ENCODE measurements at places on chromosomes 16 and 17.

GRCh38 chr16:67562526-67562917 lies at the start of gene CTCF:
Gene CTCF (plus strand): TSS chr16:67562526. CDS start chr16:67610833, 48,307 bp downstream.
- peak; percentile 85 for DNase-seq

DNA sequence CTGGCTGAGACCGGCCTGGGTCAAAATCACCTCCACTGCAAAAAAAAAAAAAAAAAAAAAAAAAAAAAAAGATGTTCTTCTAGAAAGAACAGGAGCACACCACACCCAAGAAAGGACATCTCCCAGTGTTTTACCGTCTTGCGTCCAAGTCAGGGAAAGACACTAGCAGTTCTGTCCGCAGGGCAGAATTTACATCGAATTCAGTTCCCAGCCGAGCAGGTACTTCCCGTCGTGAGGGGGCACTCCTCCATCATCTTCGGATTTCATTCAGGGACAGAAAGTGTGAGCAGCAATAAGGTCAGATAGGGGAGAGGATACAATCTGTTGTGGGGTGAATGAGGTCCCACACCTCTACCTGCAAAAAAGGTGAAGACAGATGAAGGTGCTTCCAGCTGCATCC lies 574.7 kb downstream of the KCNJ18 start:
- no peak for DNase-seq

- DNase-seq, result no peak
Measured at GRCh38 chr16:28910086-28911031, 14.7 kb downstream of the RABEP2 start.

DNA sequence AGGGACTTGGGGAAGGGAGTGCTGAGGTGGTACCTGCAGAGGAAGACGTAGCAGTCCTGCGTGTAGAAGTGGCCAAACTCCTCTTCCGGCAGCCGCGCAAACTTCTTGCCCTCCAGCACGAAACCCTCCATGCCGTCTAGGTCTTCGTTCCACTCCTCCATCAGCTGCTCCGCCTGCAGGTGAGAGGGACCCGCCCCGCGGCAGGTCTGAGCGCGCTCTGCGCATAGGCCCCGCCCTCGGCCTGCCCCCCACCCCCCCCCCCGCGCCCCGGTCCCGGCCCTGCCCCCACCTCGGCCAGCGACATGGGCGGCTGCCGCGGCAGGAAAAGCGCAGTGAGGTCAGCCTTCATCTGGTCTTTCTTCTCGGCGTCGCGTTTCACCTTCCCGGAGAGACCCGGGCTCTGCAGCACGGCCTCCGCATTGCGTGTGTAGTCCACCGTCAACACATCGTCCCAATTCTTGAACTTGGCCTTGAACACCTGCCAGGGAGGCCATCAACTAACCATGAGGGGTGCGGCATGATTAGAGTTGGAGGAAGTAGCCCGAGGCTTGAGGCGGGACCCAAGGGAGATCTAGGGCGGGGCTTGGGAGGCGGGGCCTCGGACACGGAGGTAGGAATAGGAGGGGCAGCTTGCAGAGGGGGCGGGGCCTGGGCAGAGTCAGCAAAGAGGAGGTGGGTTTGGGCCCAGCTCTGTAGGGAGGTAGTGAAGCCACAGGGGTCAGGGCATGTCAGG lies 11.5 kb downstream of the FLII start:
- DNase-seq, result peak; percentile 33

DNA sequence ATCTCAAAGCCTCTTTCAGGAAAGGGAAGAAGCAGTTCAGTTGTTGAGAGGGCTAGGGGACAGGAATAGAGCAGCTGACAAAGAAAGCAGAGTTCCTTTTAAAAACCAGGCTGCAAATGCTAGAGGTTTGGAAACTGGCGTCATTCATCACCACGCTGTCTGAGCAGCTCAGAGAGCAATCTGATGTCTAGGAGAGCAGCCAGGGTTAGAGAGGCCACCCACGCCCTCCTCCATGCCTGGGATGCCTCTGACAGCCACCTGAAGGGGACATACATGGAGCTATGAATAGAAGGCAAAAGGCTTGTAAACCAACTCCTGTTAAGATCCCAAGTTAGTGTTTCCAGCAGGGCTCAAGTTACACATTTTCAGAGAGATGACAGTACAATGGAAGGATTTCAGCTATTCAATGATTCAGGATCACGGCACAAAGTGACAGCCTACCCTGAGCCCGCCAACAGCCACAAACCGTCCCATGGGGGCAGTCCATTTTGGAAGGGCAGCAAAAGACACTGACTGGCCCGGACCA lies 12.4 kb downstream of the RAB5C start:
- peak; percentile 87 for DNase-seq

DNA sequence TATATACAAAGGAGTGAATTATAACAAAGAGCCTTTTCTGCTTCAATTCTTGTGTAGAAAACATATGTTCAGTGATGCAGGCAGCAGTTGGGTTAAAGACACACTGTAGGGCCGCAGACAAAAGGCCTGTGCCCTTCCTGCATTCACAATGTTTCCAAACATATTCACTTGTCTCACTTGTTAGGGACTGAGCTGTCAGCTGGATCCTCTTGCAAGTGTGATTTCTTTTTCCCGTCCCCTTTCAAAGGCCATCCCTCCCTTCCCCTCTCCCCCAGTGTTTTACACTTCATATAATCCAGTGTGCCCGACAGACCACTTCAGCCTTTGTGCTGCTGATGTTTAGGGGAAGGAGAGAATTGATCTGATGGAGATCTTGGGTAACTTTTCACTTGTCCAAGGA lies 217.0 kb downstream of the FTO start:
- no peak for DNase-seq

GRCh38 chr17:75547091-75547490 lies 21.6 kb downstream of the LLGL2 start:
- no peak for DNase-seq

GRCh38 chr16:82626791-82627261 lies at the start of gene CDH13:
Gene CDH13 (plus strand): TSS chr16:82626969.
- peak; percentile 64 for DNase-seq

GRCh38 chr16:31505483-31505882 lies 2.7 kb downstream of the RUSF1 start:
- DNase-seq, result no peak

GRCh38 chr17:74607221-74607620 lies 15.1 kb upstream of the CD300LD start:
- no peak for DNase-seq

DNA sequence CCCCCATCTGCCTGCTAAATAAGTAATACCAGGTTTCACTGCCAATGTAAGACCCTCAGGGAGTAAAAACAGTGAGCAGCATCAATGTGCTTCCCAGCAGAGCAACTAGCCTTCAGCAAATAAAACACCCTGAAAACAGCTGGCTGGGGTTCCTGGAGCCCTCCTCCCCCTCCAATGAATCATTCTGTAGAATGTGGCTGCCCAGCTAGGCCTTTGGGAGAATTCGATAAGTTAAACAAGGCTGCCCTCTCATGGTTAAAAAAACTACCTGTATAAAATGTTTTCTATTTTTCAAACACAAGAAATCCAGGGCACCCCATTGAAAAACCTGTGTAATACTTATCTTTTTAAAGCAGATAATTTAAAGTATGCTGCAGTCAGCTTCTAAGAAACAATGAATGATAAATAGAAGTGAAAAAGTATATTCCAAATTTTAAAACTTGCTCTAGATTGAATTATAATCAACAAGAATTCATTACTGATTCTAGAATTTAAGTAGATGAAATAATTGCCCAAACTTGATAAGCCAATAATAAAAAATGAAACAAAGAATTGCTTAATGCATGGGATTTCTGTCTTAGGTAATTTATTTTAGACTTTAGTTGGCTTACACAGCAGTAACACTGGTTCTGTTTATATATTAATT lies 9.4 kb upstream of the TOM1L1 start:
- DNase-seq, result peak; percentile 73

GRCh38 chr16:31118223-31119155 lies 1.0 kb downstream of the KAT8 start:
- peak; percentile 40 for DNase-seq

DNA sequence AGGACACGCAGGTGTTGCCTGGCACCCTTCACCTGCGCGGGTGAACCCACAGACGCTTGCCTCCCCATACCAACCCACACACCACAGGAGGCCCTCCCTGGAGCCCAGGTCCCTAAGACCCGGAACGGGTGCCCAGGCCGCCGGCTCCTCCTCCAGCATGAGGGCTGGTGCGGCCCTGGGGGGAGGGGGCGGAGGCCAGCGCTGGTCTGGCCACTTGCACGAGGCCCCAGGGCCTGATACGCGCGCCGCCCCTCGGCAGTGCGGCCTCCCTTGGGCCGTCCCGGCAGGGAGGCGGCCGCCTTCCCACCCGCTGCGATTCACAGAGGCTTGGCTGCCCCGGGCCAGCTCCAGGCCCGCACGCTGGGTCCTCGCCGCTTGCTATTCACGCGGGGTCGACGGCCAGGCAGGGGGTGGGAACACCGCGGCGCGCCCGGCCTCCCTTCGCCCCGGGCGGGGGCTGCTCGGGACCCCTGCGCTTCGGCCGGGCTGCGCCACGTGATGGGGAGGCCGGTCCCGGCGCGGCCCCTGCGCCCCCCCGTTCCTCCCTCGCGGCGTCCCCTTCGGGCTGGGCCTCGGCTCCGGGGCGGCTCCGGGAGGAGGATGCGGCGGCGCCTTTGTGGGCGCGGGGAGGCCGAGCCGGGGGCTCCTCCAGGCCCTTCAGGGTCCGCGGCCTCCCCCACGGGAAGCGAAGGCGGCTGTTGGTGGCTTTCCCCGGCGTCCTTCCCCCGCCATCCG lies 685 bp downstream of the FASN start:
- peak; percentile 20 for DNase-seq

GRCh38 chr17:58412961-58413586 lies 4.3 kb downstream of the RNF43 start:
- DNase-seq, result no peak

GRCh38 chr17:39863244-39863917 lies 731 bp downstream of the IKZF3 start:
- no peak for DNase-seq

DNA sequence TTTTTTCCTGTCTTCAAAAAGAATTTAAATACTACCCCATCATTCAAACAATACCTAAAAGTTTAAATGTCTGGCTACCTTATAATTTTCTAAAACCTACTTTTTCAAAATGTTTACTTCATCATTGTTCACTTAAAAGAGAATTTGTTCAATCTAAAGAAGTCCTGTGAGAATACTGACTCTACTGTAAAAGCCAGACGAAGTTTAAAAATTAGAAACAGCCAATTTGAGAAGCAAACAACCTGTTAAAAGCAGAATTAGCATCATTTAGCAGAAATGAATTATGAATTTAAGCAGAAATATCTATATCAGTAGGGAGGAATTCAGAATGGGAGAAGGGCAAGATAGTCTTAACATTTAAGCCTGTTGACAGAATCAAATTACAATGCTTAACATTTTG lies 2.1 kb downstream of the SKA2 start:
- DNase-seq, result no peak

GRCh38 chr17:39738568-39738901 lies 797 bp downstream of the GRB7 start:
- no peak for DNase-seq

DNA sequence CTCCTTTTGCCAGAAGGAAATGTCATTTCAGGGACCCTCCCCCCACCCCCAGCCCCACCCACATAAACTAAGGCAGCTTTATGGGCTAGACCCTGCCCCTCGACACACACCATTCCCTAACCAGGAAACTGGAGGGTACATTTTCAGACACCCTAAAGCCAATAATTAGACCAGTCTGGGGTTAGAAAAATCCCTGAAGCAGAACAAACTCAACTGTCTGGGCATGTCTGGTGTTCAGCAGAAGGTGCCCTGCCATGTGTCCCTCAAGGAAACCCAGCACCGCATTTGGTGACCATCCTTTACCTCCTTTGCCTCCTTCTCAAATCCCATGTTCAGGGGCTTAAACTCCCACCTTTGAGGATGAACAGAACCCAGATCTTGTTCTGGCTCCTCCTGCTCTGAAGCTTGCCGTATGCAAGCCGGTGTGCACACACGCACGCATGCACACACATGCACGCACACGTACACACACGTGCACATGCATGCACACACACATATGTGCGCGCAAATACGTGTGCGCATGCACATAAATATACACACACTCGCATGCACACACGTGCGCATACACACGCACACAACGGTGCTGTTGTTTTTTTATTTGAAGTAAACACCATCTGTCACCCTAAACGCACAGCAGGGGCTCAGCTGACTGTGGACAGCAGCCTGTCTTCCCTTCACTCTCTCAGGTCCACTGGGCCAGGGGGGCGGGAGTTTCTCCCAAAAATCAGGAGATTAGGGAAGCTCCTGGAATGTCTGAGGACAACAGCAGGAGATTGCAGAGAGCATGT lies 156.8 kb upstream of the TNRC6C start:
- no peak for DNase-seq
